M059J (cell line): ENCODE measurements at places on chromosomes 11 and 22. TPM values are rescaled to one million over a fixed set of nuclear protein-coding genes. Genes with fewer than 3 reads are reported as not detected.

TAF6L gene
- 14.5 and 17.3 TPM in 2 replicates for total RNA-seq

GRCh38 chr11:357582-357981 lies 11.7 kb upstream of the B4GALNT4 start:
- DNase-seq = no peak

DNA sequence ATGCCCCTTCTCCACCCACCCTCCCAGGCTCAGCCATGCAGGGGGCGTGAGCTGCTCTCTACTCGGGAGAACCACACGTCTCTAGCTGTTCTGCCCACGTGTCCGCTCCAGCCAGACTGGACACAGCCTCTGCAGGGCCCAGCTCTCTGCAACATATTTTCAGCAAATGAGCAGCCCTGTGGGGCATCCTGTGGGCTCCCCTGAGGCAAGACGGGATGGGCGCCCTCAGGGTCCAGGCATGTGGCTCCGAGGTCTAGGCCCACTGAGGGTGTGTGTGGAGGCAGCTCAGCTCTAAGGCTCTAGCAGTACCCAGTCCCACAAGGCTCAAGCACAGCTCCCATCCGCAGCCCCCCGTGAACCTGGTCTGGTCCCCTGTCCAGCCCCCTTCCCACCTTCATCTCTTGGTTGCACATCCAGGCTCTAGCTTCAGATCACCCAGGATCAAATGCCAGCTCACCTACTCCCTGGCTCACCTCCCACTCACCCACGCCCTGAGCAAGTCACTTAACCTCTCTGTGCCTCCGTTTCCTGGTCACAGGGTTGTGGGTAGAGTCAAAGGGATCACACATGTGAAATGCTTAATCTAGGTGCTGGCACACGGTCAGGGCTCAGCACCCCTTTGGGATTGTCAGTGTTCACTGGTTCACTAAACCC lies 57.8 kb upstream of the TCF20 start:
- no peak for DNase-seq

GRCh38 chr11:66181632-66182315 lies 86.7 kb upstream of the RAB1B start:
- no peak for DNase-seq

DNA sequence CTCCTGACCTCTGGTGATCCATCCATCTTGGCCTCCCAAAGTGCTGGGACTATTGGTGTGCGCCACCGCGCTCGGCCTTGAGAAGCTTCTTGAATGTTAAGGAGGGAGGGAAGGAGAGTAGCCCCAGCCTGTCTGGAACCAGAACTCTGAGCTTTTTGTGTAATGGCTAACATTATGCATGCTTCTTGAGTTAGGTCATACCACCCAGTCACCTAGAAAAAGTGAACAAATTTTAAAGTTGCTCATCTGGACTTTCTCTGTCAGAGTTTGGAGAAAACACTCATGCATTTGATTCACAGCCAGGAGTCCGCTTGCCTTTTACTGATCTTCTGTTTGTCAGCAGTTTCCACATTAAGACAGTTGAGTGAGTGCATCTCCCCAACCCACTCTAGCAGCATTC lies 82.1 kb downstream of the PPP6R3 start:
- DNase-seq = peak; percentile 91

DNA sequence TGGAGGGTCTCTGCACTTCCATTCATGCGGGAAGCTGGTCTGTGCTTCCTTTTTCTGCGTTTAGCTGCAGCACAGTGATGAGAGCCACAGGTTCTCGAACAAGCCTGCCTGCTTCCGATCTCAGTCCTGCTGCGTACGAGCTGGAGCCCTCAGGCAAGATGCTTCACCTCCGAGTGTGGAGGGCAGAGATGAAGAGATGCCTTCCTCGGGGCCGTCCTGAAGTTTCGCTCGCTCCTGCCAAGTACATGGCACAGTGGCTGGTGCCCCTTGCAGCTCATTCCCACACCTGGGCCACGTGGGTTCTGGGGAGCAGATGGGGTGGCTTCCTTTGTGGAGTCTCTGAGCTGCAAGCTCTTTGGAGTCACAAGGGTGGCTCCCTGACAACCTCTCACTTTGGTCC lies 19.5 kb upstream of the TESMIN start:
- no peak for DNase-seq
